ENCODE measurements at places on chromosomes 2 and 18. TPM values are rescaled to one million over a fixed set of nuclear protein-coding genes. Genes with fewer than 3 reads are reported as not detected.

CPLX4 gene
- total RNA-seq = not detected

C1QL2 gene
- not detected for total RNA-seq

RALBP1 gene
- 103 TPM for total RNA-seq

COL4A3 gene
- 10.8 TPM for total RNA-seq

DNA sequence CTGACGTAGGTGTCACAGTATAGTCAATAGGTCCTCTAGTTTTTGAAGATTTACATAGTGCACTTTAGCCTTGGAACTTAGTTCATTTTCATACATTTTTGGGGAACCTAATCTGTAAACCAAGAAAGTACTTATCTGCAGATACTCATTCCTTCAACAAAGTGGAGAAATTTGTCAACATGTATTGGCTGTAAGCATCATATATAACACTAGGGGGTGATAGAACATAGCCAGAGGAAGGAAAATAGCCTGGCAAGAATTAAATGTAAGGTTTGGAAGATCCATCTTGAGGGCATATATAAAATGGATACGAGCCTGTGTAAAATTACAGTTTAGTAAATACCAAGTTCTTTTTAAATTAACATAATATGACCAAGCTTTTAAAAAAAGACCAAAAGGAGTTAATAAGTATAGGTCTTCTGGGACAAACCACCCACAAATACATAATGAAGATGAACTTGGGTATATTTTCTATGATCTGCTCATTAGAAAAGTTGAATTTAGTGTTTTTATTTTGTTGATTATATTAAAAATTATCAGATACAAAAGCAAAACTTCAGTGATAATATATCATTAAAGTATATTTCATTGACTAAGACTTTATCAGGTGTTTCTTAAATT, 18.2 kb downstream of the RPL37A start:
- H3K4me3 ChIP-seq = no peak overlapping the region
- peaks cover 14% of the 10 kb centered on the region for H3K4me1 ChIP-seq
- H3K27ac ChIP-seq = no peak overlapping the region
- no peak for DNase-seq
- H3K36me3 ChIP-seq = no peaks in the 10 kb centered on the region

GRCh38 chr2:218474527-218474926, 55.6 kb downstream of the VIL1 start:
- no peak overlapping the region for H3K27ac ChIP-seq
- no peaks in the 10 kb centered on the region for H3K27me3 ChIP-seq
- no peak overlapping the region for H3K4me3 ChIP-seq
- H3K36me3 ChIP-seq = peaks cover 57% of the 10 kb centered on the region
- peaks cover 25% of the 10 kb centered on the region for H3K4me1 ChIP-seq
- DNase-seq = no peak

DNA sequence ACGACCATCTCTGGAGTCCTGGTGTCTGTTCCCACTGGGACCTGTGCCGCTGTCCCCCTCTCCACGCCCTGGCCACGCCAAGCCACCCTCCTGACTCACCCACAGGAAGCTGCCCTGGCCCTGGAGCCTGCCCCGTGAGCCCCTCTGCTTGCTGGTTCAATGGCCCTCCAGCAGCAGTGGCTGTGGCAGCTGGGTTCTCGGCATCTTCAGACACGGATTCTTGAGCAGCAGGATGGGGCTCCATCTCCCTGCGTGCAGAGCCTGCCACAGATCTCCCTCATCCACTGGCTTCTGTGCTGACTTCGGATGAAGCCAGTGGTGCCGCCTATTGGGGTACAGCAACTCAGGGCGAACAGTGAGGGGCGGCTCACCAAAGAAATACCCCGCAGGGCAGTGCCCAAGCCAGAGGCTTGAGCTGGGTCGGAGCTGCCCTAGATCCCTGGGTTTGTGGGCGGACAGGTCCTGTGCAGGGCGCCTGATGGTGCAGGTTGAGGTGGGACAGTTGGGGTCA, 14.0 kb downstream of the CAPN10 start:
- H3K4me1 ChIP-seq = peaks cover 20% of the 10 kb centered on the region
- no peak overlapping the region for H3K27ac ChIP-seq

GRCh38 chr2:213089438-213089837, 62.0 kb downstream of the IKZF2 start:
- peaks cover 17% of the 10 kb centered on the region for H3K4me1 ChIP-seq
- H3K36me3 ChIP-seq = no peaks in the 10 kb centered on the region
- H3K27ac ChIP-seq = no peak overlapping the region
- no peak overlapping the region for H3K4me3 ChIP-seq

DNA sequence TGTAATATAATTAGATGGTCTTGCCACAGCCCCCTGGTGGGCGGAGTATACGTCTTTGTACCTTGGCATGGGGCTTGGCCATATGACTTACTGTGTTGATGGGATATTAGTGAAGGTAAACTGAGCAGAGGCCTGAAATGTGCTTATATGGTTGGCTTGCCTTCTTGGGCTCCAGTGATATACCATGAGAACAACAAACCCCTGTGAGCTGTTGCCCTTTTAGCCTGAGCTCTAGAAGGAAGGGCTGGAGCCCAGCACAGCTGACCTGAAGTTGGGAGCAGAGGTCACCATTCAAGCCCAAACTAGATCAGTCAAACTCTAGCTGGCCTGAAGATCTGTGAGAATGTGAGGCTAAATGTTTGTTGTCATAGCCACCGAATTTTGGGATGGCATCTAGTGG, 75.2 kb upstream of the CD302 start:
- H3K27ac ChIP-seq = no peak overlapping the region
- H3K27me3 ChIP-seq = no peaks in the 10 kb centered on the region
- no peak overlapping the region for H3K4me3 ChIP-seq
- no peaks in the 10 kb centered on the region for H3K36me3 ChIP-seq
- H3K4me1 ChIP-seq = no peaks in the 10 kb centered on the region

GRCh38 chr18:23922939-23923338, 91.6 kb upstream of the TTC39C start:
- no peak for DNase-seq
- no peak overlapping the region for H3K4me3 ChIP-seq
- H3K27me3 ChIP-seq = no peaks in the 10 kb centered on the region

ACVR1 gene
- total RNA-seq = 25.2 TPM

- H3K4me3 ChIP-seq = no peak overlapping the region
- no peaks in the 10 kb centered on the region for H3K4me1 ChIP-seq
- no peaks in the 10 kb centered on the region for H3K27me3 ChIP-seq
- no peak overlapping the region for H3K27ac ChIP-seq
- DNase-seq = no peak
- H3K36me3 ChIP-seq = no peaks in the 10 kb centered on the region
These were observed 9.0 kb upstream of the EFR3B start for GRCh38 chr2:25032901-25033300.

GRCh38 chr2:230582851-230583283, 129.8 kb upstream of the CAB39 start:
- no peak overlapping the region for H3K4me3 ChIP-seq
- H3K4me1 ChIP-seq = no peaks in the 10 kb centered on the region
- no peak for DNase-seq
- H3K36me3 ChIP-seq = no peaks in the 10 kb centered on the region

SERPINB10 gene
- 2.3 TPM for total RNA-seq

All from esophagus muscularis mucosa (tissue), 4 donors.